CD4-positive, alpha-beta T cell (primary cell): ENCODE measurements at places on chromosomes 5 and 9.

- no peak for DNase-seq
Measured at GRCh38 chr5:142206801-142207200, 98.2 kb downstream of the NDFIP1 start.

DNA sequence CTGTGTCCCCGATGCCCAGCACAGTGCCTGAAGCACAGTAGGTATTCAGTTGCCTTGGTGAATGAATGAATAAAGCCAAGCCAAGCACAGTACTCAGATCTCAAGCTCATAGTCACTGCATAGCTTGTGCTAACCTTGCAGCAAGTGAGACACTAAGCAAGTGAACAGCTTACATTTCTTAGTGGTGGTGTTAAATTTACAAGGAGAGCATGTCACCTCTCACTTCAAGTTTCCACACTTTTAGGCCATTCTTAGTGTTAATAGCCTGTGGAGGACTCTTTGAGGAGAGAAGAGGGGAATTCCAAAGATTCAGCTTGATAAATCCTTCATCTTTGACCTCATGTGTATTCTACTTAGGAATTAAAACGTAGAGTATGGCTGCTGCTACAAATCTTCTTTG is 104.7 kb downstream of the C9orf152 start:
- DNase-seq = no peak

- no peak for DNase-seq
Measured at GRCh38 chr9:37471942-37472684, 6.9 kb upstream of the ZBTB5 start.

- no peak for DNase-seq
Measured at GRCh38 chr5:158473016-158473635, 614.2 kb upstream of the CLINT1 start.

DNA sequence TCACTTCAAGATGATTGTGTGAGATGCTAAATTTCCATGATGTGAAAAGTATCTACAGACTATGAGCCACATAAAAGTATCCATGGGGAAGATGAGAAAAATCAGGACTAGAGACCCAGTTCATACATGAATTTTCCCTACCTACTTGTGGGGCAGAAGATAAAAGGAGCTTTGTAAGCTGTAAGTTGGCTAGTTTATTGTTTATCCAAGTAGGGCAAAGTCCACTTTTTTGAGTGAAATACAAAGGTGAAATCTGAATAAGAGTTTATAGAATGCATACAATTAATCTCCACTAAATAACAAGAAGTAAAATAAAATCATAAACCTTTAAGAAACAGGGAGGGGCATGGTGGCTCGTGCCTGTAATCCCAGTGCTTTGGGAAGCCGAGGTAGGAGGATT is 160.4 kb downstream of the ELAVL2 start:
- DNase-seq = no peak

GRCh38 chr9:19969721-19970120 is 180.9 kb upstream of the SLC24A2 start:
- DNase-seq = no peak

DNA sequence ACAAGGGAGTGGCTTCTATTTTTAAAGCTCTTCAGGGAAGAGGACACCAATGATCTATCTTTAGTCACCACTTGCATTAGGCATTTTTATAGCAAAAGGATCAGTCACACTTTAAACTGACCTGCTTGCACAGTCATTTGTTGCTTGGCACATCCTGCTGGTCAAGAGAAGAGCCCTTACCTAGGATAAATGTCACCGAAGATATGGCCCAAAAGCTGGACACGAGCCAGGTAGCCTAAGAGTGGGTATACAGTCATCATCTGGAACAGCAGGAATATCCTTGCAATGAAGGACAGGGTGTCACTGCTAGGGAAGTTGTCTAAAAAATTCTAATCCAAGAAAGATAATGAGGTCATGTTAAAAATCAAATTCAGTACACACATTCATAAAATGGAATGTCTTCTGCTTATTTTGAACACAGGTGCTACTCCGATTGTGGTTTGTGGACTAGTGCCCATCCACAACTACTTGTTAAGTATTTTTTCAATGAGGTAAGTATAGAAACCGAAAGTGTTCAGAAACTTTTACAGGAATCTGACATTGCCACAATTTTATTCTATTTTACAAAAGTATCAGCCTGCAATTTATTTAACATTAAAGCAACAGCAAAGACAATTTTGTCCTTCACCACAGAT is 78.4 kb downstream of the SLC38A9 start:
- DNase-seq = no peak

DNA sequence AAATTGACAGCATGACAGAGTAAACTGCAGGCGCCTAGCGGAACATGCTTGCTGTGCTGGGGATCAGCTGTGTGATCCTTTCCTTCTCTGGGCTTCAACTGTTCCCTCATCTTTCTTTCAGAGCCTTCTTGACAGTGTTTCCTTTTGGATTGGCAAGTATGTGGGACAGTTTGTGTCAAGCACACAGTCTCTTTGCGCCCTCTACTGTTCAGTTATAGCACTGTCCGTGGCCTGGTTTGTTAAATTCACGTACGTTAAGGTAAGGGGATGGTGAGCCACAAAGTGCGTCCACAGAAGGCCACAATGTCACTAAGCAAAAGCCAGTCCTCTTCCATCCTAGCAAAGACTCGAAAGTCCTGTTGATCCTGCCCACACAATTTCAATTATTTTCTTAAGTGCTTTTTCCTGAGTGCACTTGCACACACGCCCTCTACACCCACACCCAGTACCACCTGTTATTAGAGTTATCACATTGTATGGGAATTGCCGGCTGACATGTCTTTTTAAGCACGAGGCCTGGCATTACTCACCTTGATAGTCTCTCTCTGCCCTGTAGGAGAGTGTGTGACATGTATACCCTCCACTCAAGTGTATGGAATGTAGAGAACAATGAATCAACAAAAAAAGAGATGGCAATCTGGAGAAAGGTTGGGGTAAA is 22.5 kb upstream of the PTPN3 start:
- DNase-seq = peak; percentile 25

- no peak for DNase-seq
Measured at GRCh38 chr5:14211818-14212803, 69.0 kb downstream of the TRIO start.

DNA sequence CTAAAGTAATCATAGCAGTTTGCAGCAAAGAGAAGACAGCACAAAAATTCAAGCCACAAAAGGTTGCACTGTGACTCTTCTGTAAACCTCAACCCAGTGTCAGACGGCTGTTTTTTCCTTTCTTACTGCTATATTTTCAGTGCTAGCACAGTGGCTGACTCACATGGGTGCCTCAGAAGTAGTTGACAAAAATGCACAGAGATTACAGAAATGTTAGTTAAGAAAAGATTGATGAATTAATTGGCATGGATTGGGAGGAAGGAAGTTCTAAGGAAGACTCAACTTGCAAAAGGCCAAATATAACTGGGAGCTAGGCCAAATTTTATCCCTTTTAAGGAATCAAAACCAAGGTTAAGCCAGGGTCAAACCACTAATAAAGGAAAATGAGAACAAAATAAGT is 43.7 kb upstream of the ITGA1 start:
- DNase-seq = peak; percentile 12

GRCh38 chr9:19926774-19927173 is 137.9 kb upstream of the SLC24A2 start:
- DNase-seq = no peak

GRCh38 chr5:164868761-164869160 is 1363.3 kb downstream of the MAT2B start:
- DNase-seq = no peak

DNA sequence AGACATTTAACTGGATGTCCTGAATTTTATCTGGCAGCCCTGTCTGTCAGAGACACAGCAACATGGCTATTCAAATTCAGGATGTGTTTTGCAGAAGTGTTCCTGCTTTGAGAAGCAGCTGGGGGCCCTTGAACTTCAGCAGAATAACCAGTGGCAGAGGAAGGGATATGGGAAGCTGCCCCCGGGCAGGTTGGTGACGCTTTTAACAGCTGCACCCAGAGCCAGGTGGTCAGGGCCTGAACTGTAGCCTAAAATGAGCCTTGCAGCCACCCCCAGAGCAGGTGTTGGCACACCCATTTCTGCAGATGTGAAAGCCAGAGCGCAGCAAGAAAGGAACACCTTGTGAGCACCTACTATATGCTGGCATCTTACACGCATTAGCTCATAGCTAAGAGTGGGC is 128.7 kb upstream of the BOD1 start:
- DNase-seq = no peak

DNA sequence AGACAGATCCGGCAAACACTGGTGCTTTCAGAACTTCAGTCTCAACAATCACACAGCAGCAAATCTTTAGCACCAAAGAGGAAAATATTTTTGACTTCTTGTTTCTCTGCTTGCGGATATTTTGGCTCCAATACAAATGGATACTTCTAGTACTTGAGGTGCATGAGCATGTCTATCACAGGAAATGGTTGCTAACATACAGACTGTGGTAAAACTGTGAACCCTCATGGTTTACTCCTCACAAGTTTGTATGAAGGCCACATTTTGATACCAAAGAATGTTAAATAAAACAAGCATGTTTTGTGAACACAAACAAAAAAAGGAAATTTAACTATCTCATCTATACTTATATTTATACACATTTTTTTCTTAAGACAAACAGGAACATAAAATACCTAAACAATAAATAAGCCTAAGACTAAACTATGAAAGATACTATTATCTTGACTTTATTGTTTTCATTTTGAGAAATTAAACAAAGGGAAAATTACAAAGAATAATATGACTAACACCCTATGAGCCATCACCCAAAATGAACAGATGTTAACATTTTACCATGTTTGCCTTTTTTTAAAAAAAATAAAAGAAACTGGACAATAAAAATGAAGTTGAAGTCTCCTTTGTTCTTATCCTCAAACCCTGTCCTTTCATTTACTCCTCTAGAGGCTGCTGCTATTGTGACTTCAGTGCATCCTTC is 135.0 kb upstream of the LHFPL2 start:
- no peak for DNase-seq

DNA sequence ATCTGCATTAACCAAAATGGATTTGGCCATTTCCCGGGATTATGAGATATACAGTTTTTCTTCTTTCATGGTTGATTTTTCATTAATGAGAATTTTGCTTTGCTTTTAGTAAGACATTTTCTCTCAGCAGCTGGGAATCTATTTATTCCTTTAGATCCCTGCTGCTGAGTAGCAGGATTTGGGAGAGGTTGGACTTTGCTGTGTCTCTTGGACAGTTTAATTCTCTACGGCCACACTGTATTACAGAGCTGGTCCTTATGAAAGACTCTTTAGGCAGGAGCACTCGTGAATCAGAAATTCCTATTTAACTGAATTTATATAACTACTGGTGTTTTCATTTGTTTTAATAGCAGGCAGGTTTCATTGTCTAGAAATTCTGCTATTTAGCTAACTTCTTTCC is 1.6 kb downstream of the UNC13B start:
- no peak for DNase-seq

DNA sequence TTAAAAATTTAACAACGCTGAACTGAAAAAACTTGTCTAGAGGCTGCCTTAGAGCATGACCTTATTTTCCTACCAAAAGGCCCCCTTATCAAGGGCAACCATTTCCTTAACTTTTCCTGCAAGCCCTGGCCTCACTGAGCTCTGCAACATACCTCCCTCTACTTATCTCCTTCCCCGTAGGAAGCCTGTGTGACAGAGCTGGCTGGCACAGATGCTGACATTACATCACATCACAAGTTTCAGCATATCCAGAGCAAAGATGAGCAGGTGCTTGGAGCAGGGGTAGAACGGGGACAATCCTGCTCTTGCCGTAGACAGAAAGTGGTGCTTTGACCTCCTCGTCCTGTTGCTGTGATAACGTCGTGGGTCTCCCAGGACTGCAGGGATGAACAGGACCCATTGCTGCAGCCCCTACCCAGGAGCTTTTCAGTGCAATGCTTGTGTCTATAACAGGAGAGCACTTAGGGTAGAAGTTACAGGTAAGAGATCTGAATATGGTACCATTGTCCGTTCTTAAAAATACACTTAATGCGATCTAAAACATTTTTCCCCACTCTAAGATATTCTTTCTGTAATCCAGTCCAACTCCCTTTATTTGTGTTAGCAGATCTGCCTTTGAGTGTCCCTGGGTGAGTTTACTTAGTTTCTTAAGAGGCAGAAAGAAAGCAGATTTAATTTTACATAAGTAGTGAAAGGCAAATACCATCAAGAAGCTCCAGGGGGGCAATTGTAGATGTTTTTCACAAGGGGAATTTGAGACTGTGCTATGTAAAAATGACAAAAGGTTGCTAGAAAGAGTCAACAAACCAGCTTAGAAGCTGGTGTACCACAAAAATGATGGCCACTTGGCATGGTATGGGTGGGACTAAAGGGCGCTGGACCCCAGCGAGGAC is 101.9 kb upstream of the EFNA5 start:
- DNase-seq = no peak

DNA sequence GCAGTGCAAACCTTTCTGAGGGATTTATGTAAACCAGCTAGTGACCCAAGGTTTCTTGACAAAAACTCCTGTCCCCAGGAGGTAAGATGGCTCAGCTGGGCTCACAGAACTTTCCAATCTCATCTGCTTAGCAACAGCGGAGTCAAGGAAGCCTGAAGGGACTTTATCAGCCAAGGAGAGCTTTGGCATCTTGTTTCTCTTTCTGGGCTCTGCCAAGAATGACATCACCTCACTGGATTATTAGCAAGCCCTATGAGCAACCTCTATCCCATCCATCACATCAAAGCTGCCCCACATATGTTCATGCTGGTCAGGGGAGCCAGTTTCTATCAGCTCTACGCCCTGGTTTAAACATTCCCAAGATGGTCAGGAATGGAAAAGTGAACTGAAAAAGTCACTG is 461.3 kb downstream of the ENC1 start:
- DNase-seq = no peak

GRCh38 chr9:136614372-136614922 is 48.3 kb upstream of the EGFL7 start:
- DNase-seq = no peak

GRCh38 chr9:96122282-96122681 is 179.7 kb downstream of the HSD17B3 start:
- DNase-seq = no peak

- no peak for DNase-seq
Measured at GRCh38 chr5:13278148-13278547, 666.3 kb downstream of the DNAH5 start.

DNA sequence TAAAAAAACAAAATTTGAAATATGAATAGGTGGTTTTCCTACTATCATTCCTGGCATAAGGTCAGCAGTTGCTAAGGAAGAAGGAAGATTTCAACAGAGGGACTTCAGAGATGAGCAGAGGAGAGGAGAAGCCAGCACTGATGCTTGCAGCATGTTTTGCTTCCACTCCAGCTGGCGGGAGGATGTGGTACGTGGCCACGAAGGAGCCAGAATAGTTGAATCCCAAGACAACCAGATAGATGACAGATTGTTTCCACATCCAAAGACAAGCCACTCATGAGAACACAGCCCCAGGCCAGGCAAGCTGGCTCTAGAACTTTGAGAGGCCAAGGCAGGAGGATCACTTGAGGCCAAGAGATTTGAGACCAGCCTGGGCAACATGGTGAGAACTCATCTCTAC is 15.1 kb downstream of the TIMD4 start:
- DNase-seq = no peak
